Fibroblast of the aortic adventitia (primary cell): ENCODE measurements at places on chromosomes 6 and 20.
A peak's percentile ranks its signal among the peaks of the same experiment; 100 is the strongest.

- no peak for DNase-seq
Measured at GRCh38 chr6:23522792-23523547, 603.0 kb upstream of the NRSN1 start.

DNA sequence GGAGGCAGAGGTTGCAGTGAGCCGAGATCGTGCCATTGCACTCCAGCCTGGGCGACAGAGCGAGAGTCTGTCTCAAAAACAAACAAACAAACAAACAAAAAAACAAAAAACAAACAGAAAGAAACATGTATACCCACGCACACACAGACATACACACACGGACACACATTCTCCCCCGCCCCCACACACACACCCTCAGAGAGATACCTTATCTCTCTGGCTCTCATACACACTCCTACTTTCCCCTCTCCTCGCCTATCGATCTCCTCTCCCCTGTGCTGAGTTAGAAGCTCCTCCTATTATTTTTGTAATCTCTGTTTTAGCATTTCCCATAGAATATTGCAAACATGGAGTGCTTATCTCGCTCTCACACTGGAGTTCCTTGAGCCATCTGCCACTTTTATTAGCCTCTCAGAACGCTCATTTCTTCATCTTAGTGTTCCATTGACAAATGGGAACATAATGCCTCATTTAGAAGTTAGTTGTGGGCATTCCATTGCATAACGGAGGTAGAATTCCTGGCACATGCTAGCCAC lies 144.2 kb upstream of the CITED2 start:
- no peak for DNase-seq

GRCh38 chr6:101682937-101683336 lies 289.4 kb downstream of the GRIK2 start:
- DNase-seq: no peak

GRCh38 chr20:25072226-25072811 lies 9.6 kb downstream of the VSX1 start:
- DNase-seq: peak; percentile 25

DNA sequence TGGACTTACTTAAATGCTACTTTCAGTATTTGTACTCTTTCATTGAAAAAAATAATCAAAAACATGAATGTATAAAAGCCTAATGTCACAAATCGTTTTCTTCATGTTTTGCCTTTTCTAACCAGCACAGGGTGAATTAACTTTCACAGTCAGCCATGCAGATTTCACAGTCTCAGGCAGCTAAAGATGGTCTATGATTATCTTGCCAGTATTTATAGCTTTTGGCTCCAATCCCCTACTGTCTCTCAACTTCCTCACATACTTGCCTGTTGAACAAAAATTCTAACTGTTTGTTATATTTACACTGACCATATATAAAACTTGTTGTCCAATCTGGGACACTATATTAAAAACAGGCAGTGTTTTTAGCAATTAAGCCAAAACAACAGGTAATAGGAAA lies 358.2 kb downstream of the ARHGAP18 start:
- no peak for DNase-seq
